ENCODE measurements at places on chromosomes 16 and 17.

DNA sequence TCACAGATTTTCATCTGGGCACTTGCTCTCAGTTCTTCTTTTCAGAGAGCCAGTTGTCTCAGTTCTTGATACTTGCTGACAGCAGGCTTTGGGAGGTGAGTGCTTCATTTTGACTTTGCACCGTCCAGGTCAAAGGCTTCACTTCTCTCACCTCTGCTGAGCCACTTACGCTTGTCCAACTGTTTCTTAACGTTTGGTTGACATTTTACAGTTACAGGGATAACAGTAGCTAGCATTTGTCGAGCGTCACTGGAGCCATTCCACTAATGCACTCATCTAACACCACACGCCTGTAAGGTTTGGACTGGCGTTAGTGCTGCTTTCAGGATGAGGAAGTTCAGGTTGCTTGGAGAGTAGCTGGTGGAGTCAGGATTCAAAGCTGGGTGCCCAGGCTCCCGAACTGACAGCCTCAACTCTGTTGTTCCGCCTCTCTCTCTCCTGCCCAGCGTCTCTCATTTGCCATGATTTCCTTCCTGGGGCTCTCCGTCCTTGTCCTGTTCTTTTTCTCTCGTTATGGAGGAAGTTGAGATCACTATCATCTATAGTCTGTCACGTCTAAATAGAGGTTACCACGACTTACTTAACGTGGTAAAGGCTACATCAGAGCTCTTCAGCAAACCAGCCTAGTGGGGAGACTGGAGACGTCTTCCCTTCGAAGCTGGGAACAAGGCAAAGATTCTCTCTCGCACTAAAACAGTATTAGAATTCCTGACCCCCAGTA, 220.8 kb downstream of the RPTOR start:
- DNase-seq = no peak

DNA sequence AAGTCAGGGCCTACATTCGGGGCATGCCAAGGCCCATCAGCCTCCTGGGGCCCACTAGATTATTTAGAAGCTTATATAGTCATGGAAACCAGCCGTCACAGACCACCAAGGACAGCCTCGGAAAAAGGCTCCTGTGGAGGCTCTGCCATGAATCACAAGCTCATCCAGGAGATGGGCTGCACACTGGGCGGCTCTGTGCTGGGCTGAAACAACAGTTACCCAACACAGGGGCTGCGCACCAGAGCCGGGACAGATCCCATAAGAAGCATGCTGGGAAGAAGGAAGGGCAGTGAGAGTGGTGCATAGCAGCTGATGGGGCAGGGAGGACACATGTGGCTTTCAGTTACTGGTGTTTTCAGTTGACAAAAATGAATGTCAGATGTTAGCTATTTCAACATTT, 67.7 kb upstream of the GSG1L start:
- DNase-seq = no peak

- no peak for DNase-seq
Observed at GRCh38 chr17:29331075-29331707, 37.2 kb upstream of the NUFIP2 start.

GRCh38 chr17:60102632-60103096, 23.9 kb upstream of the HEATR6 start:
- peak; percentile 5 for DNase-seq

GRCh38 chr16:89117975-89118289, 24.3 kb downstream of the ACSF3 start:
- DNase-seq = no peak

- no peak for DNase-seq
Observed at GRCh38 chr16:55876854-55877253, 1.7 kb upstream of the CES5A start.

DNA sequence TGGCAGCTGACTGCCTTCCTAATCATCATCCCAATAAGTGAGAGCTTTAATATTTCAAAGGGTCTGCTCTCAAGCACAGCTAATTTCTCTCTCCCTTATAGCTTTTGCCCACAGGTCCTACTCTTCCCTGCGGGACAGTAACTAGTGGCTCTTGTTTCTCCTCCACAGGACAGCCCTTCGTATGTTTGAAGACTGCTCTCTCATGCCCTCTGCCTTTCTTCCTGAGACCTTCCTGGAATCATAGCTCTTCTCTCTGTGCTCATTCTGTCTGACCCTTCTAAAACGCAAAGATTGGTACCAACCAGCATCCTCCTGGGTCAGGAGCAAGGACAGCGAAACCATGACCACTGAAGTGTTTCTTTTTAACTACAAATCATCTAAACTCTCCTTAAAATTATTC, 168.9 kb downstream of the GRIN2A start:
- no peak for DNase-seq

- no peak for DNase-seq
Observed at GRCh38 chr17:74453665-74454196, 12.7 kb upstream of the CD300A start.

- DNase-seq = no peak
Observed at GRCh38 chr16:35102780-35103403, 1643.5 kb downstream of the TP53TG3F start.

- DNase-seq = peak; percentile 55
Observed at GRCh38 chr17:17567631-17568030, 23.9 kb downstream of the PEMT start.

- DNase-seq = peak; percentile 47
Observed at GRCh38 chr17:44331249-44331760, 6.7 kb upstream of the SLC25A39 start.

- DNase-seq = no peak
Observed at GRCh38 chr16:66427036-66427860, at the start of gene BEAN1. BEAN1 (plus strand) TSS chr16:66427295; CDS start chr16:66437677, 10,382 bp downstream.

GRCh38 chr16:24234737-24235136, 21.4 kb upstream of the CACNG3 start:
- no peak for DNase-seq

DNA sequence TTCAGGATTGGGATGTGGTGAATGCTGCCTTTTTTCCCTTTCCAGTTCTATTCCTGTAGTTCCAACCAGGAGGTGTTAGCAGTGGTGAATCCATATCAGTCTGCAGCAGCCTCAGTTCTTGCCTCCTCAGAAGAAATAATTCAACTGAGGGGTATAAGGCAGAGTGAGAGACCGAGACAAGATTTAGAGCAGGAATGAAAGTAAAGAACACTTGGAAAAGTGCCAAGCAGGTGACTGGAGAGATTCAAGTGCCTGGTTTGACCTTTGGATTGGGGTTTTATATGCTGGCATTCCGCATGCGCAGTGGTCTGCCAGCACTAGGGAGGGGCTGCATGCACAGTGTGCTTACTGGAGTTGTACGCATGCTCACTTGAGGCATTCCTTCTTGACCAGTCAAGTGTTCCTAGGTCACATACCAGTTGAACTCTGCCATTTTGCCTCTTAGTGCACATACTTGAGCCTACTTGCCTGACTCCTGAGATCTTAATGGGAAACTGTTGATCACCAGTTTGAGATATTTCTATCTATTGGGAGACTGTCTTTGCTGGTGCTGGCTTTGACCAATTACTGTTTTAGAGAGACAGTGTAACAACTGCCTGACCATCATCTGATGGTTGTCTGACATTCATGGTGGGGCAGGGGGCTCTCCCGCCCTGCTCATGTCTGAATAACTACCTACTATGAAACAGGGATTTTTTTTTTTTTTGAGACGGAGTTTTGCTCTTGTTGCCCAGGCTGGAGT, 680 bp upstream of the CCL15 start:
- DNase-seq = no peak

- peak; percentile 73 for DNase-seq
Observed at GRCh38 chr17:78112518-78113471, 15.8 kb downstream of the TMC6 start.

DNA sequence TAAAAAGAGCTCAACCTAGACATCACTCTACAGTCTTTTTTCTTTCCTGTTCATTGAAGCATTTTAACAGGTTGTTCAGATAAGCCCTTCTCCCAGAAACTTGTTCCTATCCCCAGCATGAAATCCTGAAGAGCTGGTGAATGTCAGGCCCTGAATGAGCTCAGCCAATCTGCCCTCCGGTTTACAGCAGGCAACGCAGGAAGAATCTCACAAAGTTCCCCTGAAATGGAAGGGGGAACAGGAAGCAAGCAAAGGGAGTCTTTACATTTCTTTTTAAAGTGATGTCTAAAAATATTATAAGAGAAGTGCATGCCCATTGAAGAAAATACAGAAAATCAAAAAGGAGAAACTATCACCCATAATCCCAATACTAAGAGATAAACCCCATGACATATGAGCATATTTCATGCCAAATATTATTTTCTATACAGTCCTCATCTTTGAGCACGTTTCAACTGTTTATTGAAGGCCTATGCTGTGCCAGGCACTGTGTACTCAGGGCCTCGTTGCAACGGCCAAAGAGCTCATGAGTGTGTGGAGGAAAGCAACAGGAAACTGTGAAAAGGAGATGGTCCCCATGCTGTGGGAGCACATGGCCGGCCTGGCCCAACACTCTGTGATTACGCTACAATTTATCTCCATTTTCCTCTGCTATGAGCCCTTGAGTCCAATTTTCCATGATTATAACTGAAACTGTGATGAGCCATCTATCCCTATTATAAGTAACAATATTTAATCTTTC, 5.7 kb downstream of the TK2 start:
- DNase-seq = no peak

DNA sequence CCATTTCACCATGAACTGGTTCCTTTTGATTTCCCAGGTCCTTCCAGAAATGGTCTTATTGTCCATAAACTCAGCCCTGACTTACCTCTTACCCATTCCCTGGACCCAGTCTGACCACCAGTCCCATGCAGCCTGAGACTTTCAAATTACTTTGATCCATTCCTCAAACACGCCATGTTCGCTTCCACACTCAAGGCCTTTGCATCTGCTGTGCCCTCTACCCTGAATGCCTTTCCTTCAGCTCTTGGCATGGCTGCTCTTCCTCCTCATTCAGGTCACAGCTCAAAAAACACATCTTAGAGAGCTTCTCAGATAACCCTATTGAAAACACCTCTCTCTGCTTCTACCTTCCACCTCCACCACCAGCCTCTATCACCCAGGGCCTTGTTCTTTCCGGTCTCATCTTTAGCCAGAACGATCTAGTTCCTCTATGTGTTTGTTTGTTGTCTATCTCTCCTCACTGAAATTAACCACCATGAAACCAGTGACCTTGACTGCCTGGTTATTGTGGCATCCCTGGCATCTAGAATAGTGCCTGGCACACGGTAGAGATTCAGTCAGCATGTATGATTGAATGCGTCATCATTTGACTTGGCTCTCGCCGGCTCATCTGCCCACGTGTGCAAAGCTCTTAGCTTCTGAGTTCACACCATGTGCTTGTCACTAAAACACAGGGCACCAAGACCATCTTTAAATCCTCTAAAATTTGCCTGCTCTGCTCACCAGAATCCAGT, 12.8 kb downstream of the CRYM start:
- DNase-seq = no peak

All from nucleus accumbens (tissue), 56 donors.